Suprapubic skin (tissue), 4 donors: ENCODE measurements at places on chromosomes 7 and 10. TPM values are rescaled to one million over a fixed set of nuclear protein-coding genes. Genes with fewer than 3 reads are reported as not detected.

DNA sequence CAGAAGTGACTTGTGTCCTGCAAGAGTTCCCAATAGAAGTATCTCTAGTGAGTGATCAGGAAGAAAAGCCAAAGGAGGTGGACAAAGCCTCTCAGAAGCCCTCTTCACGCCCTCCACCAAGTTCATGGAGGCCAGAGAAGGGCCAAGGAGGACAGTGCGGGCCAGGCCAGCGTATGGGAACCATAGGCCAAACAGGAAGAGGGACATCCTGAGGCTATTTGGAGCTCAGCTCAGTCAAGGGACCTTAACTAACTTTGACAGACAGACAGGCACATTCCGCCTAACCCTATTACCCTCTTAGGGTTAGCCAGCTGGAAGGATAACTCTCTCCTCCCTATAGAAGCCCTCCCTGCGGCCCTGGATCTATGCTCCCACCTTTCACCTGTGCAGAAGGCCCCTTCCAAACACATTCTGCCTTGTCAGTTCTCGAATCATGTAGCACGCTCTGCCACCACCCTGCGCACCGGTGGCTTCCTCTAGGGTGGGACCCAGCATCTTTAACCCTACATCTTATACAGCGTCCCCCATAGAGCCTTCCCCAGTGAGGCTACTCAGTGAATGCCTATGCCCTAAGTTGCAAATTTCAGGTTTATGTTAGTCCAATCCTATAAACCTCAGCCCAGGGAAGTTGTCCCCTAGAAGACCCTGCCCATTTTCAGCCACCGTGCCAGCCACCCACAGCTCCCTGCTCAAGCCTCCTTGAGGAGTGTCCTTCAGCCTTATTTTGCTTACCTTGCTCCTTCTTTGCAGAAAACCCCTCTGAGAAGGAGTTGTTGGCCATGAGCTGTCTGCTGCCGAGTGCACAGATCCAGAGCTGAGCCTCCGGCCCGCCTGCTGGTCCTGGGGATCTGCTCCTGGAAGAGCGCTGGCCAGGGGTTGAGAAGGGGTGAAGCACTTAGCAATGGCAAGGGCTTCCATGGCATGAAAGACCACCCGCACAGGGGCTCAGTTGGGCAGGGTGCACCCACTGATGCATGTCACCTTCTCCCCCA, 36.9 kb downstream of the FRMPD2 start:
- no peak for DNase-seq
- no peaks in the 10 kb centered on the region for H3K4me1 ChIP-seq
- H3K27ac ChIP-seq: no peak overlapping the region
- peaks cover 3% of the 10 kb centered on the region for H3K27me3 ChIP-seq

- DNase-seq: no peak
- no peak overlapping the region for H3K4me3 ChIP-seq
- no peaks in the 10 kb centered on the region for H3K36me3 ChIP-seq
Observed at GRCh38 chr7:67423065-67423464, 426.4 kb downstream of the TYW1 start.

DNA sequence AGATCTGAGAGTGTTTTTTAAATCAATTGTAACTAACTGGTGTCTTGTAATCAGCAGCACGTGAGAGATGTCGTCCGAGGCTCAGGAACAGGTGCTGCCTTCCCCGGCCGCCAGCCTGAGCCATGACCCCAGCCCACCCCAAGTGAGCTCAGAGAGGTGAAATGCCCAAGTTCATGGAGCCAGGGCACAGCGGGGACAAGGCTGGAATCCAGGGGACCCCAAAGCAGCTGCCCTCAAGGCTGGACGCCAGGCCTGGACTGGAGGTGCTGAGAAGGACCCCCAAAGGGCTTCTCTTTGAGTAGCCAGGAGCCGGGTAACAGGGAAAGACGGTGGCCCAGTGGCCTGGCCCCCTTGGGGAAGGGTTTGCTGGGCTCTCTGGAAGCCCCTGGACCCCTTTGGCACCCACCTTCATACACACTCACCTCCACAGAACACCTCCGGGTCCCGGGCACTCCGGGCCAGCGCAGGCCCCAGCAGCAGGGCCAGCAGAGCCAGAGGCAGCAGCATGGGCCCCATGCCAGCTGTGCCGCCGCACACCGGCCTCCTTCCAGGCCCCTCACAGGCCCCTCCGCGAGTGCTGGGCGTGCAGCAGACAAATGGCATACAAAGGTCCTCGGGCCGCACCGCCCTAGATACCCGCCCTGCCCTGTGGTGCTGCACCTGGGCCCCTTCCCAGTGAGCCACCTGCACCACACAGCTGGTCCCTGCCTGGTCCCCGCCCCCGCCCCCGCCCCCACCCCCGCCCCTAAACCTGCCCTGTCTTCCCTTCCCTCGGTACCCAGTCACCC, 24.0 kb upstream of the CNPY1 start:
- H3K27ac ChIP-seq: no peak overlapping the region
- H3K36me3 ChIP-seq: no peaks in the 10 kb centered on the region
- H3K4me3 ChIP-seq: no peak overlapping the region

GRCh38 chr10:106734220-106734619, 430.3 kb downstream of the SORCS1 start:
- H3K27me3 ChIP-seq: no peaks in the 10 kb centered on the region
- no peak overlapping the region for H3K4me3 ChIP-seq
- no peak overlapping the region for H3K27ac ChIP-seq
- no peaks in the 10 kb centered on the region for H3K4me1 ChIP-seq

DNA sequence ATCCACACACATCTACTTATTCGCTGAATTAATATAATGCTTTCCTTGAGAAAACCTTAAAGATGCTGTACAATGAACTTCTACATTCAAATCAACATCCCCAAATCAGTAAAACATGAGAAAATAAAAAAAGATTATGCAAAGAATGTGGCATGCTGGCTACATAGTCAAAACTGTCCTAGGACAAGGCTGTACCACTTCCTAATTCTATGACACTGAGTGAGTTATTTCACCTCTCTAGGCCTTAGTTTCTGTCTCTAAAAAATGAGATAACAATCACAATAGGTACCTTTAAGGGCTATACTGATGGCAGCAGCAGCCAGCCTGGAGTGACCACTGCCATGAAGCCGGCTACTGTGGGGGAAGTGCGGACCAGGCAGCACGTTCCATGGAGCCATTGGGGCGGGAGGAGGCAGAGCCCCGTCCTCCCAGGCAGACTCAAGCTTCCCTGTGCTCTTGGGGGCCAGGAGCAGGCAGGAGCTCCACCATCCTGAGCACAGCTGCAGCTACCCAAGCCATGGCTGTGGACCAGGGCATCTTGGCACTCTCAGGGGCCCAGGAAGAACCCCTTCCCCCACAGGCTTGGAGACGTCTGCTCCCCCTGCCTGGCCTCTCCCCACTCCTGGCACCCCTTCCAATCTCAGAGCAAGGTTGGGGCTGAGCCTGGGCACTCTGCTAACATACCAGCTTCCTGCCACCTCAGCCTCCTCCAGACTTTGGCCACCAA, 110.2 kb downstream of the ELAPOR2 start:
- no peaks in the 10 kb centered on the region for H3K4me1 ChIP-seq
- DNase-seq: no peak
- H3K4me3 ChIP-seq: no peak overlapping the region
- H3K27ac ChIP-seq: no peak overlapping the region

TDRD1 gene
- total RNA-seq: 0.40 TPM

ADRA2A gene
- 4.2 TPM for total RNA-seq
